Activated CD4-positive, alpha-beta T cell treated with anti-CD3 and anti-CD28 coated beads, Interleukin-2, amount 10 ng/mL, durations not matched to agents 24 days and 14 days (primary cell): ENCODE measurements at places on chromosomes 3 and 15. TPM values are rescaled to one million over a fixed set of nuclear protein-coding genes. Genes with fewer than 3 reads are reported as not detected.

DNA sequence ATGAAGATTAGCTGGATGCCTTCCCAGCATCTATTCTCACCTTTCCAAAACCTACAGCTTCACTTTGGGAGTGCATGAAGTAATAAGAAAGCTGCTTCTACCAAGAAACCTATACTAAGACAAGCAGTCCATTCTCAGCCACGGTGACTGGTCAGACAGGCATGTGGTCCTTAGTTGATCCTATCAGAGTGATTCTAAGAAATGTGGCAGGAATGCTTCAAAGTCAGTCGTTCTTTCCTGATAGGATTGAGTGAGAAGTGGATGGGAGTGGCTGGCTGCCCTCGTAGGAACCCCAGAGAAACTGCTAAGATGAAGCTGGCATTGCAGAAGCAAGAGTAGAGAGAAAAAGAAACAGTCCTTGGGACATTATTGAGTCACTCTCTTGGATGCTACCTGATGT lies 16.6 kb downstream of the FOXB1 start:
- DNase-seq = no peak

DNA sequence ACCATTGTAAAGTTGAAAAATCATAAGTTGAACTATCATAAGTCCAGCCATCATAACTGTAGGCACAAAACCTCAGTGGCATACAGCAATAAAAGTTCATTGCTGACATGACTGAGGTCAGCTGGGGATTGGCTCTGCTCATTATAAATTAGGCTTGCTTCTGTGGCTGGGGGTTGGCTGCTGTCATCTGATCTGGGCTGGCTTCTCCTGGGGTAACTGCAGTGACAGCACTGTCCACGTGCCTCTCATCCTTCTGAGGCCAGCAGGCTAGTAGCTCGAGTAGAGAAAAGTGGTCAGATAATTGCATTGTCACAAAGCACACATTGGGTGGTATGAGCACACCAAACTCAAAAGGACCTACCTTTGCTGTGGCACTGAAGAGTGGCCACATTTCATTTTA lies 31.3 kb downstream of the CMTM7 start:
- no peak for DNase-seq

DNA sequence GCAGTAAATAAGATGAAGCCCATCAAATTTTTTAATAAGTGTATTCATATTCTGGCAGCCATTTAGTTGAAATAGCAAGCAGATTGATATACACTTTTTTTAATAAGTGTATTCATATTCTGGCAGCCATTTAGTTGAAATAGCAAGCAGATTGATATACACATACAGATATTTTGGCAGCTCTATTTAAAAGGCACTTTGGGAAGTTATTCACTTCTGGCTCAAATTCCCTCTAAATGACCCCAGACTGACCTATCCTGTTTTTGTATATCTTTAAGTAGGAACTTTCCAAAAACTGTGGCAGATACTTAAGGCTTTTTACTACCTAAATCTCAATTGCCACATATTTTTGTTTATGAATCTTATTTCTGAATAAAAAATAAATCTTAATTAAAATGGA lies 122.3 kb downstream of the PLD1 start:
- DNase-seq = no peak

The RUBCN gene
- total RNA-seq = 38.8 and 41.0 TPM in 2 replicates
